Dermis blood vessel endothelial cell (primary cell): ENCODE measurements at places on chromosomes 4 and X. TPM values are rescaled to one million over a fixed set of nuclear protein-coding genes. Genes with fewer than 3 reads are reported as not detected.

GRCh38 chr4:74874753-74875367, 58.1 kb upstream of the PARM1 start:
- DNase-seq = peak; percentile 89

DNA sequence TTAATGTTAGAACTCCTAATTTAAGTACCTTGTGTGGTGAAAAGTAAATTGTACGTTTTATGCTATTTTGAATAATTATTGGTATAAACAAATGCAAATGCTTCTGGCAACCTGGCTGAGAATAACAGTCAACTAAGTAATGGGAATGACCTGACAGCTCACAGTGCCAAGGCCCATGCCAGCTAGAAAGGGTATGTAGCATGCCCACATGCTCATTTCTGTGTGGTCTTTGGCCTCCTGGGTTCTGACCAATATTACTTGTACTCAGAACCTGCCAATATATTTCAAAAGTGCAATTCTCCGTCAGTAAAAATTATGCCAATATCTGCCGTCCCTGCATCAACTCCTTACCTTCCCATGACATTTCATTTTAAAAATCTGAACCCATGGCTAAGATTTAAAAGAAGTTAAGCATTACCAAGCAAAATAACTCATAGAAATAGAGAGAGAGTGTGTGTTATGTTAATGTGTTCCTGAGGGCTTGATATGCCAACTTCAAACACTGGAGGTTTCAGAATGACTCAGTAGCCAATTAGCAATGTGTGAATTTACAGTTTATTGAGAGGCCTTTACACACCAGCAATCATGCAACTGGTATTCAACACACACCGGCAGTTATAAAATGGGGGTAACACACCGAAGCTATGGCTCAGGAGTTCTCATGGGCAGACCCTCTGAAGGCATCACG, 820.8 kb downstream of the FSTL5 start:
- DNase-seq = no peak

DNA sequence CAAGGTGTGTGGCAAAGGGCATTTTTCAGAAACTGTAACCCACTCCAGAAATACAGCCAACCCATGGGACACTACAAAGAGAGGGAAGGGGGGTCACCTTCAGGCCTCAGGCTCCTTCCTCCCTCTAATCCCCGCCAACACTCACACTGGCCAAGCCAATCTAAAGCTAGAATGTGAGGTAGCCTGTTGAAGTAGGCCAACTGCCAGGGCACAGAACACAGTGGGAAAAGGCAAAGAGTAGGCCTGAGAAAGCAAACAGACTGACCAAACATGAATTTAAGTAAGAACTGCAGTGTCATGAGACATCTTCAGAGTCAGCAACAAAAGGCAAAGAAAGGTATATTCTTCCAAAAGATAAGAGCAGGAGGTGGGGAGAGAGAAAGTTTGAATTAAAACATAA, 289.0 kb downstream of the HNRNPD start:
- no peak for DNase-seq

DNA sequence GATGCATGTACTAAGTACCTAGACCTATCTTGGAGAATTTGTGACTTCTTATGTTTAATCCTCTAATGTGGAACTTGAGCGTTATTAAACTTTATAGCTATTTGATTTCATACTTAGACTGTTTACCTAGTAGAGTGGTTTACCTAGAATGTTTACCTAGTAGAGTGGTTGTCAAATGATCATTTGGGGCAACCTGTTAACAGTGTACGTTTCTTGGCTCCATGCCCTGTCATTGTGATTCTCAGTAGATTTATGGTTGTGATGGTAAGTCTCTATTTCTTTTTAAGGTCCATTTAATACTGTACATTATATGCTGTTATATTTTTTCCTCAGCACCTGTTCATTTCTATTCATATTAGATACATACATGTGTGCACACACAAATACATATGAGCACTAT, 233.0 kb upstream of the MAD2L1 start:
- no peak for DNase-seq

The ERCC6L gene
- total RNA-seq = 2.4 and 9.4 TPM in 2 replicates

GRCh38 chr4:48331577-48332330, 9.6 kb upstream of the SLAIN2 start:
- no peak for DNase-seq

DNA sequence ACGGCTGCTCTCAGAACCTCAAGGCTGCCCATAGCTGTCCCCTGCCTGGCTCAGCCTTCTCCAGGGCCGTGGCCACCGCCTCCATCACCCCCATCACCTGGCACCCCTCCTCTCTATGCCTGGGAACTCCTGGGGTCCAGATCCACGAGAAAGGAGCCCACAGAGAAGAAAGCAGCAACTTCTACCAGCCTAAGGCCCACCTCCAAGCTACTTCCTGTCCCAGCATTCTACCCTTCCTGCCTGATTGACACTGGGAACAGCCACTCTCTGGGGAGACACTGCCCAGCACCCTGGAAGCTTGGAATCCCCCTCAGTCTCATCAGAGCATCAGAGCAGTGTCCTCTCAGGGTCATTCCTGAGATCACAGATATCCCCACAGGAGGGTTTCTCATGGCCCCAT, 36.9 kb upstream of the PROM1 start:
- DNase-seq = no peak

DNA sequence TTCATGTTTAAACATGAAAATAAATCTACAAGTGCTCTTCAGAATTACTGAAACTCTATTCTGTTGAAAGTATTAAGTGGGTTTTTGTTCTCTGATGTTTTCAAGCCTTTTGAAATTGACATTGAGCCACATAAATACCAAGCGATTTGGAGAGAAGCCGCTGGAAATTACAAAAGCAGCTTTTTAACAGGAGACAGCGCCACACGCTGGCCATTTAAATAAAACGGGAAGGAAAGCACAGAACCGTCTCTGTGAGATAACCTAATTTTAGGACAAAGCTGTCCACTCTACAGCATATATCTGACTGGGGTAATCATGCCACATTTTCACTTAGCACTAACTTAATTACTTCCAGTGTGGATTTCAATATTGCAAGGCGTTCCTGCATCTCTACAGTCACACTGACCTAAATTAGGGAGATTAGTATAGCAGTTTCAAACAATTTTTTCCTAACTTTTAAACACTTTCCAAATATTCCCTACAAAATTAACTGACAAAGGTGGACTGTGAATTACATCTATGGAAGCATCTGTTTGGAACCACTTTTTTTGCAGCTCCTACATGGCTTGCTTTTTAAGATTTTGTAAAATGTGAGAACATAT, 6.8 kb upstream of the ANOS1 start:
- DNase-seq = peak; percentile 44

- DNase-seq = no peak
These were observed 42.4 kb upstream of the PABPC4L start for GRCh38 chr4:134243742-134244713.

DNA sequence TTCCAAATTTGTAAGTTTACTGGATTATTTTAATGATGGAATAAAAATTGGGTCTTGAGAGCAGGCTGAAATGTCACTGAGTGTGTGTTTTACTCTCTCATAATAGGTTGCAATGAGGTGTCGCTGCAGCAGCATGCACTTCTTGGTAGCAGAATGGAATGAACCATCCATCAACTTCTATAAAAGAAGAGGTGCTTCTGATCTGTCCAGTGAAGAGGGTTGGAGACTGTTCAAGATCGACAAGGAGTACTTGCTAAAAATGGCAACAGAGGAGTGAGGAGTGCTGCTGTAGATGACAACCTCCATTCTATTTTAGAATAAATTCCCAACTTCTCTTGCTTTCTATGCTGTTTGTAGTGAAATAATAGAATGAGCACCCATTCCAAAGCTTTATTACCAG, 2.6 kb downstream of the SAT1 start:
- no peak for DNase-seq

- no peak for DNase-seq
These were observed 15.4 kb downstream of the TMPRSS11E start for GRCh38 chr4:68462691-68463090.

The GPRASP2 gene
- 19.9 and 20.6 TPM in 2 replicates for total RNA-seq

- DNase-seq = no peak
These were observed 48.8 kb downstream of the SEPTIN11 start for GRCh38 chr4:76998251-76998901.

DNA sequence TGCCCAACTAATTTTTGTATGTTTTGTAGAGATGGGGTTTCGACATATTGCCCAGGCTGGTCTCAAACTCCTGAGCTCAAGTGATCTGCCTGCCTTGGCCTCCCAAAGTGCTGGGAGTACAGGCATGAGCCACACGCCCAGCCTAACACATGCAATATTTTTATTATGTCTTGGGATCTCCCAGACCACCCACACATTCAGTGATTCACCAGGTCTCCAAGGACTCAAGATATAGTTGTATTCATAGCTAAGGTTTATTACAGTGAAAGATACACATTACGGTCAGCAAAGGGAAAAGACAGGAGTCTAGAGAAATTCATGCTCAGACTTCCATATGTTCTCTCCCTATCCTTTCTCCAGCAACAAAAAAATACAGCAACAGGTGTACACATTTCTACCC, 25.5 kb upstream of the FAM120C start:
- DNase-seq = no peak

DNA sequence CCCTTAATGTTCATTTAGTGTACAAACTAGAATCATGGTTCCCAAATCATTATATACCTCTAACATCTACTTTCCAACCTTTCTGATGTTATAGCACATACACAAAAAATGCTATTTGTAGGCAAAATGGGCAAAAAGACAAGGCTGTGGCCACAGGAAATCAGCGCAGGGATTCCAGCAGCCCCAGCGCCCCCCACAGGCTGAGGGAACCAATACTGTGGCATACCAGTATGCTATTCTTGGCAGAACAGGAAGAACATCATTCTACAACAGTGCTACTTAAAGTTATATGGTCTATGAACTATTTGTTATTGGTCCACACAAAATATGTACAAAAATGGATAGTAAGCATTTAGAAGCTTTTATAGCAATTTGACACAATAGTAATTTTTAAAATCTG, 25.3 kb downstream of the STEEP1 start:
- DNase-seq = no peak

DNA sequence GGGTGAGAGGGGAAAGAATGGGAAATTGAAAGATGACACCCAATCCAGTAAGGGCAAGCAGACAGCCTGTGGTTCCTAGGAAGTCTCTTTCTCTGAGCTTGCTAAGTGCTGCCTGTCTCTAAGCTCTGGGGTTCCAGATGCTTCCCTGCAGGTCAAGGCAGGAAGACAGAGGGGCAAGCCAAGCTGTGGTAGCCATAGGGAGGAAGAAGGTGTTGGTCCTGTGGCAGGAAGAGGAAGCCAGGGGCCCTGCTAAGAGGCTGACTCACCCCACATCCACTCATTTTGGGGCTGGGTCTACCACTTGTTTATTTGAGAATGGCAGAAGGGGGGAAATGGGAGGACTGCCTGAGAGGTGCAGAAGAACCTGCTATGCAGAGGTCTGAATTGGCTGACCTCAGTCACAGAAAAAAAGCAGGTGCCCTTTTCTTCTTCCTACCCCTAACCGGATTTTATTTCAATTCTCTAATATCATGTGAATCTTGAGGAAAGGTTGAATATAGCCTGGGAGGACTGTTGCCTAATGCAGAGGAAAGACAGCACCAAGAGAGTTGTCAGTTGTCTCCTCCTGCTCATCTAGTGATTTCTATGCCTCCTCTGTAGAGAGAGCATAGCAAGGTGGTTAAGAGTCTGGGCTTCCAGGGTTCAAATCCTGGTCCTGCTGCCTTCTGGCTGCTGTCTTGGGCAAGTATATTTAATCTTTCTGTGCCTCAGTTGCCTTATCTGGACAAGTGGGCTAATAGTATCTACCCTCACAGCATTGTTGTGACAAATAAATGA, 27.4 kb downstream of the HOPX start:
- peak; percentile 74 for DNase-seq

- no peak for DNase-seq
These were observed 93.4 kb downstream of the RS1 start for GRCh38 chrX:18578546-18578945.

GRCh38 chrX:108271397-108271787, 166.8 kb downstream of the COL4A6 start:
- no peak for DNase-seq

The TRPC5OS gene
- total RNA-seq = not detected in 2 replicates

GRCh38 chr4:7799306-7799705, 140.4 kb downstream of the AFAP1 start:
- DNase-seq = no peak

The TXK gene
- 0.17 and 0.23 TPM in 2 replicates for total RNA-seq

DNA sequence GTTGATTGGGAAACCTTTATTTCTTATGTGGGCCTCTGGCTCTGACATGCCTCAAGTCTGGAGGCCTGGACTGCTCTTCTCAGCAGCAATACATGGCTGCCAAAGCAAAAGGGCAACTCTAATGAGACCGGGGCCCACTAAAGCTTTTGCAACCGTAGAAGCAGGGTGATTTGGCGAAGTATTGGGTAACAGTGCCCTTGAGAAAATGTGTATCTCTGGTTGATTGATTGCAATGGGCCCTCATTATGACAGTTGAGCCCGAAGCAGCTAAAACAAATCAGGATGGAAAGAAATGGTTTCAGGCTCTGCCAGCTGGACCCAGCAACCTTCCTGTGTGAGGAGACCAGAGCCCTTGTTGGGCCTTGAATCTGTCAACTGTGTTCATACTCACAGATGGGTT, 73.4 kb downstream of the CLCN4 start:
- no peak for DNase-seq

The MAGEB18 gene
- not detected in 2 replicates for total RNA-seq

The PALLD gene
- 15.7 and 33.1 TPM in 2 replicates for total RNA-seq

GRCh38 chrX:47662144-47662657, 3.2 kb upstream of the UXT start:
- no peak for DNase-seq

GRCh38 chrX:123256378-123256777, 72.3 kb downstream of the GRIA3 start:
- DNase-seq = no peak

The STARD8 gene
- 21.6 and 46.4 TPM in 2 replicates for total RNA-seq

DNA sequence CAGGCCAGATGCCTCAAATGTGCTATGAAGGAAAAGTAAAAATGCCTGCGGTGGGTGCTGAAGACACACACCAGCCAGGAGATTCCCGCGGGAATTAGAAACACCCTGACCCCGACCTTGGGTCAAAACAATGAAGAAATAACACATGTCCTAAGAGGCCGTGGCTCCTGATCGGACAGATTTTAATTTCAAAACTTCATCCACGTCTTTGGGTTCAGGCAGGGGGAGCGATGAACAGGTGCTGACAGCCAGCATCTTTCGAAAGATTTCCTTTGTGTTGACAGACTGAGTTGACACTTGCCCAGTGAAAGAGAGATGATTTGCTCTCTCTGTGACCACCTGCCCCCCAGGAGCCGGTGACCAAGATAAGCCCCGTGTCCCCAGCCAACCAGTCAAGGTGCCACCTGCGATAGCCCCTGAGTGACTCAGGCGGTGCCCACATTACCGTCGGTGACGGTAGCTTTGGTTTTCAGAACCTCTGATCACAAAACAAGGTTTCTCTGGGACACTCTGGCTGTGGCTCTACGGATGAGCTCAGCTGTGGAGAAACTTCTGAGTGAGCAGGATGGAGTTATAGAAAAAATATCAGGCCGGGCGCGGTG, 11.0 kb upstream of the IL3RA start:
- no peak for DNase-seq

DNA sequence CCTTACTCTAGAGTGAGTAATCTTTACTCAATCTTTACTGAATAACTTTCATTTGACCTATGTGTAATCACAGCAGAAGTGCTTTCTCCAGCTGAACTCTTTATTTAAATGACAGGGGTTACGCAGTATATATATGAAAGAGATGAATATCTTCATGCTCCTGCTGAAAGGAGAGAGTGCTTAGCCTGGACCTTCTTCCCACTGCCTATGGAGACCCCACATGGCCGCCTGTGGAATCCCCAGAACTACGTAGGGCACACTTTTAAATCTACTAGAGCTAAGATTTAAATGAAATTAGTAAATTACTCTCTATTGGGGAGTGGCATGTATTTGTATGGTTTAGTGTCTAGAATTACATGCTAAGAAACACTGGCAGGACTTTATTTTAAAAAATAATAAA, 391.2 kb downstream of the ANKRD50 start:
- no peak for DNase-seq

The HSFX4 gene
- total RNA-seq = not detected in 2 replicates
